A549 (cell line): ENCODE measurements at places on chromosomes 5 and 9.

DNA sequence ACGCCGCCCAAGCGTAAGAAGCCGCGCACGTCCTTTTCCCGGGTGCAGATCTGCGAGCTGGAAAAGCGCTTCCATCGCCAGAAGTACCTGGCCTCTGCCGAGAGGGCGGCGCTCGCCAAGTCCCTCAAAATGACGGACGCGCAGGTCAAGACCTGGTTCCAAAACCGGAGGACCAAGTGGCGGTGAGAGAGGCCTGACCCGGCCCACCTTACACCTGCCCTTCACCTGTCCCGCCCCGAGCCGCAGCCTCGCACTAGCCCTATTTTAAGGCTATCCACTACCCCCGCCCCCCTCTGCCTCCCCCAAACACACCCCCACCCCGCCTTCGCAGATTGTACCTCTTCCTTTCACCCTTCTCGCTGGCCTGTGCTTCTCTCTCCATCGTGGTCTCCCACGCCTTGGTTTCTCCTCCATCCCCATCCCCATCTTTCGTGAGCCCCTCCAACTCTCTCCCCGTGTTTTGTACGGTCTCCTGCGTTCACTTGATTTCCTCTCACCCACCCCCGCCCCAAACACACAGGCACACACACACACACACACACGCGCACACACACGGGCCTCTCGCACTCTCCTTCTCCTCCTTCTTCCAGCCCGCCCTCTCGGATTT, 1.3 kb downstream of the TLX3 start:
- DNase-seq, result no peak

DNA sequence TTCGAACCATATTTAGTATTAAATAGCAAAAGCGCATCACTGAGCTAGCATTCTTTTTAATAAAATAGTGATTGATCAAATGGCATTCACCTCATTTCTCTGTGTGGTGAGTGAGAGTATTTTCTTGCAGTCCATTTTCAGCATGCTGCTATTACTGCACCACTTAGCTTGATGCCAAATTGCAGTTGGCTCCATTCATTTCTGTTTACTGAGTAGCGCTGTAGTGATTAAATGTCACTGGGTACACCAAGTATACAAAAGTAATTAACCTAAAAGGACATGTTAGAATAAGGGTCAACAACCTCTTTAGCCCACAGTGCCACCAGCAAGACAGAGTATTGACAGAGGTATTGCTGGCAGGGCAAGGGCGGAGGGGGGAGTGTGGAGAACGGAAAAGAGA, 122.0 kb downstream of the TLE4 start:
- no peak for DNase-seq

DNA sequence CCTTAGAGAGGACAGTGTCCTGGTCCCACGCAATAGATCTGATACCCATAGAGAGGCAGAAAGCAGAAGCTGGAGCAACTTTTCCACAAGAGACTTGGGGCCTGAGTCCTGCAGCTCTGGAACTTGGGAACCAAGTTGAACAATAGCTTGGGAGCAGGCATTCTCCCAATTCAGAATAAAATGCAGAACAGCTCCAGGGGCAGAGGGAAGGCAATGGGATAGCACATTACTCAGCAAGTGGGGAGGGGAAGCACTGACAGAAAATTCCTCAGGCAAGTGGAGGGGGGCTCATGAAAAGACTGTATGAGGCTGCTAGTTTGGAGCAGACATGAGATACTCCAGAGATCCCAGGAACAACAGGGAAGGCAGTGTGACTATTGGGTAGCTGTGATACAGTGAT, 513.6 kb downstream of the HINT1 start:
- no peak for DNase-seq

DNA sequence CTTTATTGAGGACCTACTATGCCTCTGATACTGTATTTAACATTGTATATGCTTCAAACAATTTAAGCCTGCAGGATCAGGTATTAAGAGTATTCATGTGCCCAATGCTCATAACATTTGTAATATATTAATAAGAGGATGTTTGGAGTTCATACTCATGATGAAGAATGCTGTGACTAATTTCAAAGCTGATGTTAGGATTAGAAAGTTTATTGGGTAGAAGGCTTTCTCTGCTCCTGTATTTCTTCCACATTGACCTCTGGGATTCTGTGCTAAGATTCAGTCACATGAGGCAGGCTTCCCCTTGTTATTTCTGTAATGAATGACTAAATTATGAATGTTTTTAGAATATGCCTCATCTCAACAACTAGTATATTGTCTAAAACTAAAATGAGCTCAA, 456.4 kb downstream of the NFIB start:
- DNase-seq, result no peak

DNA sequence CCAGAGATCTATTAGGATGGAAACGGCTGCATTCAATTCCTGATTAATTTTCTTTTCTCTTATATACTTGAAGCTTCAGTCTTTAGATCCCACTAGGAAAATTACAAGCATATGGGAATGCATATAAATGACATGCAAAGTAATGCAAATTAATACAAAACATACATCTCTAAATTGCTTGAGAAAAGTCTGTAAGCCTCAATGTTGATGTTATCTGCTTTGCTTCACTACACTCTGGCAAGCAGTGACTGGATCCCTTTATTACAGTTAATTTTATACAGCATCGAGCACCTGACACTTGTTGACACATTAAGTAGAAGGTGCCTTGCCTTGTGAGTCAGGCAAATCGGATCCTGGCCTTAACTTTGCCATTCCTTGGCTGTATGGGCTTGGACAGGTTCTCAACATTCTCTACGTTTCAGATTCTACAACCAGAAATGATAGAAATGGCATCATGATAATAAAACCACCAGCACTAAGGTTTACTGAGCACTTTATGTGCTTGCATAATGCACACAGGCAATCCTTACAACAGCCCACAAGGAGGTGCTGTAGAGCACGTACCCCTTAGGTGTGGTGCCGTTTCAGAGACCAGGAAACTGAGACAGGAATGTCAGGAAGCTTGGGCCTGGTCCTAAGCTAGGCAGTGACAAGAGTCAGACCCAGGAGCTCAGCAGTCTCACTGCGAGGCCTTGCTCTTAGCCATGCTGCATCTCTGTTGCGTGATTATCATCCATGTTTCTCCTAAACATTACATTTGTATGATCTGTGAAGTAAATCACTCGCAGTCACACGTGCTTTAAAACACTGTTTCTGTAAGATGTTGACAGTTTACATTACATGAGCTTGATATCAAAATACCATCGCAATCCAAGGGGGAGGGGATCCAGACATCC, 2.7 kb downstream of the GCNT4 start:
- DNase-seq, result peak; percentile 53

DNA sequence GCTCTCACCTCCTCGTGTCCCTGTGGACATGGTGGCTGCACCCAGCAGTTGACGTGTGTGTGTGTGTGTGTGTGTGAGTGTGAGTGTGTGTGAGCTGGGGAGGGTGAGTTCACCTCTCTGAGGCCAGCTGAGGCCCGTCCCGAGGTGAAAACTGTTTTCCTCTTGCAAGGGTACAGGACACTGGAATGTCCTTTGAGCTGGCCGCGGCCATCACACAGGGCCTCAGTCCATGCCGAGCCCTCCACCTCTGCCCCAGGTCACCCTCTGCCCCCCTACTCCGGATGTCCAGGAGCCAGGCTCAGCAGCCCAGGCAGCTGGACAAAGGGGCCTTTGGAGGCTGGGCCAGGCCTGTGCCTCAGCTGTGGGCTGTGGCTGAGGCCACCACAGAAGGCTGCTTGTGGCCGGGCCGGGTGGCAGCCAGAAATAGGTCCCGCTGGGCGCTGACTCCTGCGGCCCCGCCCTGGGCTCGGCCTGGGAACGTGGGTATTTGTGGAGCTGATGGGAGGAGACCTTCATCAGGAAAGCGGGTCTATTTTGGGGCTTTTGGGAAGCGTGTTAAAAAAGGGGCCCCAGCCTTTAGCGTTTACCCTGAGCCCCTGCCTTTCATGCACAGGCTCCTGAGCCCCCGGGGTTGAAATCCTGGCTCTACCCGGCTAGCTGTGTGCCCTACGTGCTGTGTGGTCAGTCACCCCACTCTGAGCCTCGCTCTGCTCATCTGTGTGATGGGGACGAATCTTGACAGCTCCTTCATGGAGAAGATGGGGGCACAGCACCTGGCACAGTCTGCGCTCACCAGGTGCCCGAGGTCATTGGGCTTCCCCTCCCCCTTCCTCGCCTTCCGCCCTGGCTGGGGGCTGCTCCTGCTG, 75.1 kb upstream of the IER5L start:
- no peak for DNase-seq

DNA sequence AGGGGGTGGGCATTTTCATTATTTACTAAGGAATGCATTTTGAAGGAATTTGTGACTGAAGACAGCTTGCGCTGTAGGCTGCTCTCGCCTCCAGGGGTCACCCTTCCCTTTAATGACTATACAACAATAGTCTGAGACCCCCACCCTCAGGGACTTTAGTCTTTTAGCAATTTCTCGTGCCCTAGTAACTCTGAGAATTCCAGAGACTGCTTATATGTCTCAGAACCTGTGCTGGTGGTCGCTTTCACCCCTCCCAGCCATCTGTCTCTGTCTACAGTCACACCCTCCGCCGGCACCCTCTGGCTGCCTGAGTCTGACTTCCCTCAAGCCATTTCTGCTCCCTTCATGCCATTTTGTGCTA, 671.4 kb downstream of the NR2F1-AS1 start:
- DNase-seq, result peak; percentile 17

GRCh38 chr9:3783156-3783555, 257.4 kb upstream of the RFX3 start:
- DNase-seq, result no peak

- no peak for DNase-seq
Observed at GRCh38 chr5:58751222-58751837, 168.5 kb downstream of the RAB3C start.

GRCh38 chr9:108469654-108470053, 386.1 kb downstream of the ACTL7B start:
- DNase-seq, result no peak

DNA sequence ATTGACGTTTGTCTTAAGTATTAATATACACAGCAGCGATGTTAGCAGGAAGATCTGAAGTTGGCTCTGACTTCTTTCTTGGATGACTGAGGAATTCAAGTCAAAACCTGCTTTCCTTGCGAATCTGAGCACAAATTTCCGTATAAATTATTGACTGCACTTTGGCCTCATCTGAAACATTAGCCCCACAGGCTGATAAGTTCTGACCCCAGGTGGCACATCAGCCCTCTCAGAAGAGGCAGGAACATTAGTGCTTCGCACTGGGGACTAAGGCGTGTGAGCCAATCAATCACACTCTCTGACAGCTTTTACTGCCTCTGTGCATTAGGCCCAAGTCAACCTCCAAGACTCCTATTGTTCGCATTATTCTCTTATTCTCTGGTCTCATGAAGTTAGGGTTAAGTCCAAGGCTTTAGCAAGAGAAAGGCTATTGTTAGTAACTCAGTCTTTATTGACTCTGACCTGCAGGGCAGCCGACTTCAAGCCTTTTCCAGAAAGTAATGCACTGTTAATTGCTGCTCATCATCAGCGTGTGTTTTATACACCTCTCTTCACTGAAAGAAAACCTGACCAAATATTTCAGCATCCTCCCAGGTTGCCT, 84.2 kb downstream of the ZNF608 start:
- DNase-seq, result peak; percentile 81

DNA sequence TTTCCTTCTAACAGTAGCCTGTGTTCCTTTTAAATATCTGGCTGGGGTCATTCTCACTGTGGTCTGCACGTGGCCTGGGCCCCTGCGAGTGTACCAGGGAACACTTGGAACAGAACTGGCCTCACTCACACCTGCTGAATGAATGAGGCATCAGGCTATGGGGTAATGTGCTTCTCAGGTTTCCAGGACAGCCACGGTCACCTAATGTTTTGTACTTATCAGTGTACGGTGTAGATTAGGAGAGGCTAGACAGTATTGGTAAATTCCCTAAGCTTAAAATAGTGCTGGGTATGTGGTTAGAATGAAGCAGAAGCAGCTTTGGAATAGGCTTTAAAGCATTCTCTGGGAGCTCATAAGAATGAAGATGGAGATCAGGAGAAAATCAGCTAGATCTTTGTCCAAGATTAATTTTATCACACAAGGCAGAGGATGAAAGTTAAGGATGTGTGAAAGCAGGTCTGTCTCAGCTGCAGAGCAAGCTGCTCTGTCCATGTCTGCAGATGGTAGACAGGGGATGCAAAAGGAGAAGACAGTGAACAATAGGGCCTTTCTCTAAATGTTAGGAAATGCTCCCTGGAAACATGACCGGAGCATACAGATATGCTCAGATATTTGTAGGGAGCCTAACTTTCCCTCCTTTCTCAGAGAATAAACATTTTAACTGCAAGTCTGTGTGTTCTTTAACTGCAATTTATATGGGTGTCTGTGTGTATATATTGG, 267.5 kb downstream of the NR3C1 start:
- DNase-seq, result no peak

DNA sequence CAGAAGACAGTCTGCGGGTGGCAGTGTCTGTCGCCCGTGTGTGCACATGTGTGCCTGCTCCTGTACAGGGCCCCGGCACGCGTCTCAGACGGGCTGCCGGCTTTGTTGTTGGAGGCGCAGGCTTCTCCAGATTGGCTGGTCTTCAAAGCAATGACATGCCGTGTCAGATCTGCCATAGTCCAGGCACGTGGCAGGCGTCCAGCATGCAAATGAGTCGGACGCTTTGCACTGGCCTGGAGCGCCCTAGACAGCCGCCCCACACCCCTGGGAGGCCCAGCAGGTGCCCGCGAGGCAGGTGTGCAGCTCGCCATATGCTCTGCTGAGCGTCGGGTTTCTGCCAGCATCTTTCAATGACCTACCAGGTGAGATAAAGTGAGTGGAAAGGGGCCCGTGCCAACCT, 71.5 kb downstream of the GADD45G start:
- DNase-seq, result no peak

DNA sequence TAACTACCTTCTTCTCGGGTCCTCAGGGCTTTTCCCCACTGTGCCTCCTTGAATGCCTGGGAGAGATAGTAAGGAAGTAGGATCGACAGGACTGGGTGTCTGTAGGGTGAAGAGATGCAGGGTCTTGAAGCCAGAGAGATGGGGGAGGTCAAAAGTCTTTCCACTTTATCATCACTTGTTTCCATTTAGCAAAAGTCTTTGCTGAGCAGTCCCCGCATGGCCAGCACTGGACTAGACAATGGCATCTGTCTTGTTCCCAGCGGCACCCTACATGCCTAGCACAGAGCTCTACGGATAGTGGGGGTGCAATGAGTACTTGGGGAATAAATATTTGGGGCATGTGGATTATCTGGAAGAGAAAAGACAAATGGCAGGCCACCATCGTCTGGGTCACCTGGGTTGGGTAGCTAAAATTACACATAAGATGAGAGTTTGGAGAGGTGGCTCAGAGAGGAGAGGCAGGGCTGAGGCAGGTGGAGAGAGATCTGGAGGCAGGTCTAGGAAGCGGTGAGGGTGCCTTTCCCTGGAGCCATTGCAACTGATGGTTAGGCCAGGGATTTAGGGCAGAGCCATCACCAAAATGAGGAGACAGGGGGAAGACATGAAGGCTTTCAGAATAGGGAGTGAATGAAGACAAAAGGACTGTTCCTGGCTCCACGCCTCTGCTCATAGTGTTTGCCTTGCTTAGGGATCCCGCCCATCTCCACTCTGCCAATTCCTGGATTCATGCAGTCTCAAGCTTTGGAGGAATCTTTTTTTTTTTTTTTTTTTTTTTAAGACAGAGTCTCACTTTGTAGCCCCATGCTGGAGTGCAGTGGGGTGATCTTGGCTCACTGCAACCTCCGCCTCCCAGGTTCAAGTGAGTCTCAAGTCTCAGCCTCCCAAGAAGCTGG, 250.8 kb upstream of the KLF4 start:
- no peak for DNase-seq
